Cerebellar cortex (tissue), 1 donor: ENCODE measurements at places on chromosomes 1 and 21.
A peak's percentile ranks its signal among the peaks of the same experiment; 100 is the strongest.

DNA sequence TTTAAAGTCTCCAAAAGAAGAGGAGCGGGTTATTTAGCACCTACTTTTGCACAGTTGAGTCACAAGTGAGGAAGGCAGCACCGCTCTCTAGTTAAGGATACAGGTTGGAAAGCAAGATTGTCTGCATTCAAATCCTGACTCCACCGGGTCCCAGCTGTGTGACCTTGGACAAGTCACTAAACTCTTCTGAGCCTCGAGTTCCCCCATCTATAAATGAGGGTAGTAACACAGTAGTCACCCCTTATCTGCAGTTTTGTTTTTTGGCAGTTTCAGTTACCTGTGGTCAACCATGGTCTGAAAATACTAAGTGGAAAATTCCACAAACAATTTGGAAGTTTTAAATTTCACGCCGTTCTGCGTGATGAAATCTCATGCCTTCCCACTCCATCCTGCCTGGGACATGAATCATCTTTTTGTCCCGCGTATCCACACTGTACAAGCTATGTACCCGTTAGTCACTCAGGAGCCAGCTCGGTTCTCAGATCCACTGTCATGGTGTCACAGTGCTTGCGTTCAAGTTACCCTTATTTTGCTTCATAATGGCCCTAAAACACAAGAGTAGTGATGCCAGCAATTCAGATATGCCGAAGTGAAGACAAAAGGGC lies 49.4 kb downstream of the CAPZB start:
- DNase-seq: no peak

GRCh38 chr1:54724771-54725170 lies 9.1 kb downstream of the TTC4 start:
- no peak for DNase-seq

DNA sequence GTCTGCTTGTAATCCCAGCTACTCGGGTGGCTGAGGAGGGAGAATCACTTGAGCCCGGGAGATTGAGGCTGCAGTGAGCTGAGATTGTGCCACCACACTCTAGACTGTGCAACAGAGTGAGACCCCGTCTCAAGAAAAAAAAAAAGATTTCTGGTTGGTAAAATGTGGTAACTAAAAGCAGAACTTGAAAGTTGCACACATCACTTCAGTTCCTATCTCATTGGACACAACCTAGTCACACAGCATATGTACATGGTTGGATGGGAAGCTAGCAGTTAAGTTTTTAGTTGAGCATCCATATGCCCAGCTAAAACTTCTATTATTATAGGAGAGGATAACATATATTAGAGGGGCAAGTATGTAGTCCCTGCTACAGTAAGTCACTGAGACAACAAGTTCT lies 22.1 kb downstream of the BCAS2 start:
- no peak for DNase-seq

DNA sequence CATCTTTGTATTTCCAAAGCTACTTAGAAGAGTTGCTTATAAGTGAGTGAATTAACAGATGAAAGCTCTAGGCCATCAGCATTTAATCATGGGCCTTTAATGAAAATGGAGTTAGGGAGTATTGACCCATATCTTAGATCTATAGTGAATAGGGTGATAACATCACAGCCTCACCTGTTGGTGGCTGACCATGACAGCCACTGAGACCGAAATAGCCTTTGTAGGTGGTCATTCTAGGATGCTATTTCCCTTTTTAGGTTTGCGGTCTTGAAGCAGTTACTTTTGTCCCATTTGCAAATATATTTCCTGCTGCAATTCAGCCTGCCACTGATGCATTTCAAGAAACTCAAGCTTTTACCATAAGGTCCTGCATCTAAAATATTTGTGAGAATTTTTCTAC lies 410.1 kb upstream of the LYPLAL1 start:
- no peak for DNase-seq

DNA sequence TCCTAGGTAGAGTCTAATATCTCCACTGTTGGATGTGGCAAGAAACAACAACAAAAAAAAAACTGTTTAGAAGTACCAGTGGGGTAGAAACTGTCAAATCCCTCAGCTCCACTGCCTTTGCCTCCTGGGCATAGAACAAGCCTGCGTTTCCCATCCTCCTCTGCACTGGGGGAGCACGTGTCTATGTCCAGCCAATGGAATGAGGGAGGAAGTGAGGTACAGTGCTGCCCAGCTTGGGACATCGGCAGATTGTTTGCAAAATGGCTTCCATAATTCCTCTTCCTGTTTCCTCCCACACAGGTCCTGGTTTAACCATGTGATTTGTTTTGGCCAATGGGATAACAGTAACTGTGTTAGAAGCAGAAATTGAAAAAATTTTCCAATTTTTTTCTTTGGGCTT lies 39.1 kb downstream of the PSMG1 start:
- no peak for DNase-seq

DNA sequence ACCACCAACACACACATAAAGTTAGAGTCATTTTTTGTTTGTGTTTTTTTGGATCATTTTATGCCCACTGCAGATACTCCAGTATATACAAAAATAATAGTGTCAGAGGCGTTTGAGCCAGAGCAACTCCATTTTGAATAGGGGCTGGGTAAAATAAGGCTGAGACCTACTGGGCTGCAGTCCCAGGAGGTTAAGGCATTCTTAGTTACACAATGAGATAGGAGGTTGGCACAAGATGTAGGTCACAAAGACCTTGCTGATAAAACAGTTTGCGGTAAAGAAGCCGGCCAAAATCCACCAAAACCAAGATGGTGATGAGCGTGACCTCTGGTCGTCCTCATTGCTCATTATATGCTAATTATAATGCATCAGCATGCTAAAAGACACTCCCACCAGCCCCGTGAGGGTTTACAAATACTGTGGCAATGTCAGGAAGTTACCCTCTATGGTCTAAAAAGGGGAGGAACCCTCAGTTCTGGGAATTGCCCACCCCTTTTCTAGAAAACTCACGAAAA lies 40.6 kb downstream of the GJA5 start:
- no peak for DNase-seq

DNA sequence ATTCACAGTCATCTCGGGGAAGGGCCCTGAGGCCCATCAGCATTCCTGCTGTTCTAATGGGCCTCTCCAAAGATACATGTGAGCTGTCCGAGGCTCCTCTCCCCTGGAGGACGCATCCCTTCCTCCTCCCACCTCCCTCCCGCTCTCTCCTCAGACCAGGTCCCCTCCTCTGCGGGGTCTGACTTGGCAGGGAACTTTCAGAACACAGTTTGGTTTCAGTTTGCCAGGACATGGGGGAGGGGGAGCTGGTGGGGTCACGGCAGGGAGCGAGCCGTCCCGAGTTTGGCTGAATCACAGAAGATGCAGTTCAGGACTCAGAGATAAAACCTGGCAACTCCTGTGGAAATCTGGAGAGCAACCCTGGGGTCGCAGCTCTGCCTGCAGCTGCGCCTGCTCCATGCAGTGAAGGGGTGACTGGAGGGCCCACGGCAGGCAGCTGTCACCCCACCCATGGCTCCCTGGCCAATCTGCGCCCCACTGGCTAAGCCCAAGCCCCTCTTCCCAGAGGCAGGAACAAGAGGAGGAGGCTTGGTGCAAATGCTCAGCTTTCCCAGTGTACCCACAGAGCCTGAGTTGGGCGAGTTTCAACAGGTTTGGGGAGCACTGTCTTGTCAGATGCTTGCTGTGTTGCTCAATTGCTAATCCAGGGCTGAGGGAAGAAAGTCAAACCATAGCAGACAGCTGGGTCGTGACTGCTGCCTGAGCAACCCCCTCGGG lies 5.7 kb downstream of the WNT4 start:
- DNase-seq: no peak

- no peak for DNase-seq
Measured at GRCh38 chr1:7535016-7535415, 236.1 kb upstream of the VAMP3 start.

GRCh38 chr1:31396633-31397351 lies 16.2 kb upstream of the SERINC2 start:
- no peak for DNase-seq

DNA sequence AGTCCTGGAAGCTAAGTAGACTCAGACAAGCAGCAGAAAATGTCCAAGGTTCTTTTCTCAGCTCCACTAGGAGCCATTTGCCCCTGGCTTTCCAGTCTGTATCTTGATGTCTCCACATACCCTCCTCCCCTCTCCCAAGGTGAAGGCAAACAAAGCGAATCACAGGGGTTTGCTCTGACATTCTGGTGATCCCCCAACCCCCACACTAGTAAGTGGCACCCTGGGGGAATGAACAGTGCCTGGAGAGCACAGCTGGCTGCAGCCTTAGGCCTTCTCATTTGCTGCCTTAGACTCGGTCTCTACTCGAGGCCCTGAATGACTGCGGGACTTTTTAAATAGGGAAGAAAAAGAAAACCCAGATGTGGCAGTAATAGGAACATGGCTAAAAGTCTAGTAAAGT lies 15.3 kb downstream of the ERI3 start:
- DNase-seq: no peak

GRCh38 chr1:45430490-45430889 lies 60.5 kb downstream of the TESK2 start:
- no peak for DNase-seq

DNA sequence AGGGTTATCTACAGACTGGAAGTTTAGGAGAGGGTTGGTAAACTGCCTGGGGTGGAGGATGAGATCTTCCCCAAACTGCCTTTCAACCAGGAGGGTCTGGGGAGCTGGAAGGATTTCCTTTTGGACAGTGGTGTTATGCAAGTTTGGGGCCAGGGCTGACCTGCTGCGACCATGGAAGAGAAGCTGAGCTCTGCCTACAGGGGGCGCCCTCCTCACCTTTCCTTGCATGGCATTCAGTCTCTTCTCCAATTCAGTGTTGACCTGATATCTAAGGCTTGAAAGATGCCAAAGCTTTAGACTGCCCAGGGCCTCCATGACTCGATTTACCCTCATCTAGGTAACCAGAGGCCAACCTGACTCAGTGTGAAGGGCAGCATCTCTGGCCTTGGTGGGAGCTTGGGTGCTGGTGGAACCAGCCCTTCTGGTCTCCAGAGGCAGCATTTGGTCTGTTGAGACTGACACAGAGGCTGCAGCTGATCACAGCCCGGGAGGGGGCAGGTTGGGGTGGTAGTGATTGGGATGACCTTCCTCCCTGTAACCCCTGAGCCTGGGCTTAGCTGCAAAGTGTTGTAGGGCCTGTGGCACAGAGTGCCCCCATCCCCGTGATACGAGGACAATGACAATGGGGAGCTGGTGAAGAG lies 170.0 kb downstream of the GRIK3 start:
- DNase-seq: no peak

DNA sequence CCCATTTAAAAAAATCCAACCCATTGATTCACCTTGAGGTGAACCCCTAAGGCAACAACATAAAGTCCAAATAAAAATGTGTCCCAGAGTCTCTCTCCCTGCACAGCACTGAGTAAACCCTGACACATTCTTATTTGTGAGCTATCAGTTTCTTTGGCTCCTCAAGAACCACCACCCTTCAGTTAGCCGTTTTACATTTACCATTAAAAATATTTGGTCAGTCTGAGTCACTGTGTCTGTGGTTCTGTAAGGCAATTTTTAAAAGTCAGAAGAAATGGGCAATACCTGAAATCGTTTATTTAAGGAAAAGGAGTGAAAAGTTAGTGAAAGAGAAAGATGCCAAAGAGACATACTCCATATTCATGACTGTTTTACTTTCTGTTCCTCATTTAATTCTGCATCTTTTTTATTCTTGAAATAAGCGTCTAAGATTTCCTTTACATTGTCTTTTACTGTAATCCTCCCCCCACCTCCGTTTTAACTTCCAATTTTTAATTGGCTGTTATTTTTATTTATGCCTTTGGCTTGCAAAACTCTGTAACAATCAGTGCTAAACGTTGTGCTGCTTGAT lies 91.7 kb upstream of the IVNS1ABP start:
- no peak for DNase-seq

GRCh38 chr1:157085421-157085820 lies 14.2 kb downstream of the ETV3L start:
- DNase-seq: no peak

- DNase-seq: no peak
Measured at GRCh38 chr1:160357286-160358002, 9.4 kb upstream of the NHLH1 start.

DNA sequence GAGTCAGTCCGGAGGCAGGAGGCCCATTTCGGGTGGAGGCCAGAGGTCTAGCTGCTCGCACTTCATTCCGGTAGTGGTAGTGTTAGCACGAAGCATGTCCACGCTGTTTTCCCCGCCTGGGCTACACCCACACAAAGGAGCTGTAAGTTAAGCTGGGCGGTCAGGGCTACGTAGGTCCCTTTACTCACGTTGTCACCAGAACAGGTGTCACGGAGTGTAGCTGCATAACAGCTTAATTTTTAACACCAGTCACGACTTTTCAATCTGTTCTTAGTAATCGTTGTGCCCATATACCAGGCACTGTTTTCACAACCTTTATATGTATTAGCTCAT lies 15.6 kb downstream of the HLX start:
- no peak for DNase-seq

DNA sequence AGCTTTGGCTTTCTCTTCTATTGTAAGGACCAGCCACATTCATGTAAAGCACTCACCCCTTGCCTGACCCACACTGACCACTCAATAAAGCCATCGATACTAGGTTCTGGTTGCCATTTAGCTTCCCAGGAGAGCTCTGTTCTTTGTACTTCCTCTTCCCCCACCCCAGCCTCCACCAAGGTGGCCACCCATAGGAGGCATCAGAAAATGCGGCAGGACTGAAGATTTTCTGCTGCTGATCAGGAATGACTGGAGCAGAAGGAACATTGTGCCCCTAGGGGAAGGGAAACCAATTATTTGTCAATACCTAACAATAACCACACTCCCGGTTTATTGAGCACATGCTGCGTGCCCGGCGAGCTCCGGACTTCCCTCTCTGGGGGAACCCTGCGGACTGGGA lies 5.2 kb upstream of the SMIM12 start:
- no peak for DNase-seq

DNA sequence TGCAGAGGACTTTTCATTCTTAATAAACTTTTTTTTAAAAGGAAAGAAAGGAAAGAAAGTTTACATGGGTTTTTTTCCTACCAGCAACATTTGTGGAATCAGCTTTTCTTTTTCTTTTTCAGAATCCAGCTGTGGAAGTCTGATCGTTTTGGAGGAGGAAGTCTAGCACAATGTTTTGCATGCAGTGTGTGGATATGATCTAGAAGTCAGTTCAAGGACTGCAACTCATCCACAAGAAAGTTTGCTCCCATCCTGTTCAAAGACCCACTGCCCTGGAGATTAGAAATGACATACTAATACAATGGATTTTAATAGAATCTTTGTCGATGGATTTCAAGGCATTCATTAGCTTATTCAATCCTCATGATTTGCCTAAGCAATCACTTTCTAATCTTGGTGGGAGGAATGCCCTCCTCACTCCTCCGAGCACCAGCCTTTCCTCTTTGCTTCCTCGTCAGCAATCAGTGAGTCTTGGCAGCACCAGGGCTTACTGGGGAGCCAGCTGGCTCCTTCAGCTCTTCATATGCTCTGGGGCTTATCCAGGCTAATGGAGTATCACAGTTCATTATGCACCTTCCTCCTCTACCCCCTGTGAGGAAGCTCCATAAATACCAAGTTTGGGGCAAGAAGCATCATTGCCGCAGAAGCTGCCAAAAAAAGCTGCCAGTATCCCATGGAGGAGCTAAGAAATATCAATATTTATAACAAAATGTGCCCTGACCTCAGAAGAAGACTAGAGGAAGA lies 392.3 kb upstream of the PKN2 start:
- peak; percentile 2 for DNase-seq
